DND-41 (cell line): ENCODE measurements at places on chromosomes 6 and 20.
A peak's percentile ranks its signal among the peaks of the same experiment; 100 is the strongest.

DNA sequence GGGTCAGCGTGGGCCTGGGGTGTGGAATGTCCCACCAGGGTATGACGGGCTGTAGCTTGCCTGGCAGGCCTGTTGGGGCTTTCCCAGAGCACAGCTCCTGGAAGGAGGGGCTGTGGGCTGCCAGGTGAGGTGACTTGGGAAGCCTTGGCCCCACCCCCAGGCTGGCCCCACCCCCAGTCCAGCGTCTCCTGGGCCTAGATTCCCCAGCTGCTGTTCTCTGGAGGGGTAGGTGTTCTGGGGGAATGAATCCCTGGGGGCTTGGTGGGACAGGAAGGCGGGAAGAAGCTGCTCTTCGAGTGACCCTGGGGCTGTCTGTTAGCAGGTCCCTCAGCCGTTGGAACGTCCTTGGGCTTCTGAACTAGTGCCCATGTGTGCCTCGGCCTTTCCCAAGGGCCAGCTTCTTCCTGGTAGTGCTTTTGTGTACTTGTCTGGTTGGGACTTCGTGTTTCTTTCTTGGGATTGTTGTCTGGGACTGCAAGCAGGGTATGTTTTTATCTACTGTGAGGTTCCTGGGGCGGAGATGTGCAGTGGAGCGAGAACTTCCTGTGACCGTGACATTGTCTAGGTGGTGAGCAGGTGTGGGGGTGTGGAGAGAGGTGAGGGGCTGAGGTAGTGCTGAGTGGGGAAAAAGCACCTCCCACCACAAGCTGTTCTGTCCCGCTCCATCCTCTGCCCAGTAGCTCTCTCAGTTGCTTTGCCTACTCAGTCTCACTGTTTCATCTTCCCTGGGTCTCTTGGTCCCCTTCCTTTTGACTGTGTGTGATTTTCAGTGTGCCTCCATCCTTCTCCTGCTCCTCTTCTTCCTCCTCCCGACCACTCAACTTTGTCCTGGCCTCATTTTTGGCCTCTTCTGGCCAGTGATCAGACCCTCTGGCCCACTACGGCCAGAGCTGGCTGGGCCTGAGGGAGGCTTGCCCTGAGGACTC lies 1.3 kb upstream of the DDR1 start:
- no peaks in the 10 kb centered on the region for H3K36me3 ChIP-seq
- peak overlapping the region; percentile 72 for H3K27ac ChIP-seq
- H3K4me1 ChIP-seq, result peaks cover 37% of the 10 kb centered on the region
- DNase-seq, result no peak

- H3K27me3 ChIP-seq, result peaks cover 3% of the 10 kb centered on the region
- no peak overlapping the region for H3K27ac ChIP-seq
- DNase-seq, result no peak
- no peaks in the 10 kb centered on the region for H3K36me3 ChIP-seq
- H3K4me3 ChIP-seq, result no peak overlapping the region
Measured at GRCh38 chr20:64188091-64188490, 23.8 kb downstream of the MYT1 start.

DNA sequence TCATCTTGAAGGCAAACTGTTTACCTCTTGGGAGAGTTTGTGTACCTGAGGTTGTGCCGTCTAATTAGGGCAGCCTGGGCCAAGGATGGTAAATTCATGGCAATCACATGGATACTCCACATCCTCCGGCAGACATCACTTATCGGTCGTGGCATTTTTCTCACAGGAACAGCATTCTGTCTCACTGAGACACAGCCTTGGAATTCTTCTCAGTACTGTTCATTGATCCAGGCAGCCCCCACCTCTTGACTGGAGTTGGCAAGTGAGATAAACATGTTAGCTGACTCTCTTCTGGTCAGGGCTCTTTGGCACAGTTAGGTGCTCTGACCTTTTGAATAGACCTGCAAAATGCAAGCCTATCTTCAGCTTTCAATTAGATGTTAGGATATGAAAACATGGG lies 511.4 kb upstream of the FLRT3 start:
- no peak overlapping the region for H3K27ac ChIP-seq
- no peak for DNase-seq
- H3K4me1 ChIP-seq, result peaks cover 4% of the 10 kb centered on the region
- H3K36me3 ChIP-seq, result no peaks in the 10 kb centered on the region
- H3K4me3 ChIP-seq, result no peak overlapping the region

DNA sequence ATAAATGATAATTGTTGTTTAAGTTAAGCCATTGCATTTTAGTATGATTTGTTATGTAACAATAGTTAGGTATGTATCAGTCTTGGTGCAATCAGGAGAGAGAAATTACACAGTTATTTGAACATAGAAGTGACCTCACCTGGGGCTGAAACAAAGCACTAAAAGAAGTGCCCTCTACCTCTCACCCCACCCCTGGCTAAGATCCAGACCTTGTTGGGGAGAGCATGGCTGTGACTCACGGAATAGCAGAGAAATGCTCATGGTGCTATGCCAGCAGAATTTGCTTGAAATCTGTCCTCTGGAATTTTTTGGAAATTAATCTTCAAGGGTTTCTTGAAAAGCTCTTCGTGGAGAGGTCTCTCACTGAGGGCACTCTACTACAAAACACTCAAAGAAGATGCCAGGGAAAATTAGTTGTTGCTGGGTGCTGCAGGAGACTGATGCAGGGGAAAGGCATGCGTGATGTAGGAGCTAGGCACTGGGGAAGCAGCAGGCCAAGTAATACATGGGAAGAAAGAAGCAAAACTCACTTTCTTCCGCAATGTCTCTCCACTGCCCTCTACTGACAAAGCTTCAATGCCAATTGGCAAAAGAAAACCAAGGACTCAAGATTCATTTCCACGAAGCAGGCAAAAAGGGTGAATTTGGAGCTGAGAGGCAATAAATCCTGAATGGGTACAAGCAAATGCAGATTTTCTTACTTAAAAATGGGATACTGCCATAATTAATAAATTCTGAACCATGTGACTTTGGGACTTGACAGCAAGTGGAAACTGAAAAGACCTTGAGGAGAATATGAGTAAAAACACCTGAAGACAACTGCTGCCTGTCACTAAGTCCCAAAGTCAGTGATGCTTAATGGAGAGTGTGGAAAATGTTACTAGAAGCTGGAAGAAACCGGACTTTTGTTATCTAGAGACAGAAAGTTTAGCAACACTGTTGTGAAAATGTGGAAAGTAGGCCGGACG lies 136.3 kb upstream of the ZNF184 start:
- H3K4me1 ChIP-seq, result no peaks in the 10 kb centered on the region
- DNase-seq, result peak; percentile 36
- H3K27me3 ChIP-seq, result no peaks in the 10 kb centered on the region
- no peak overlapping the region for H3K27ac ChIP-seq
- H3K36me3 ChIP-seq, result no peaks in the 10 kb centered on the region

- peak overlapping the region; percentile 76 for H3K27ac ChIP-seq
- peaks cover 38% of the 10 kb centered on the region for H3K4me1 ChIP-seq
- no peaks in the 10 kb centered on the region for H3K27me3 ChIP-seq
- DNase-seq, result peak; percentile 96
- H3K4me3 ChIP-seq, result peak overlapping the region; percentile 36; the same call in 1 of the 2 replicates
- H3K36me3 ChIP-seq, result no peaks in the 10 kb centered on the region
Measured at GRCh38 chr20:62980970-62981369, 25.8 kb downstream of the BHLHE23 start.

- H3K27me3 ChIP-seq, result no peaks in the 10 kb centered on the region
- H3K4me1 ChIP-seq, result peaks cover 36% of the 10 kb centered on the region
- H3K4me3 ChIP-seq, result no peak overlapping the region
- H3K36me3 ChIP-seq, result peaks cover 43% of the 10 kb centered on the region
Measured at GRCh38 chr20:6008254-6008653, 45.6 kb downstream of the LRRN4 start.

GRCh38 chr6:82588020-82588419 lies 224.4 kb downstream of the TPBG start:
- no peaks in the 10 kb centered on the region for H3K4me1 ChIP-seq
- no peak for DNase-seq
- no peaks in the 10 kb centered on the region for H3K36me3 ChIP-seq
- H3K27me3 ChIP-seq, result no peaks in the 10 kb centered on the region

DNA sequence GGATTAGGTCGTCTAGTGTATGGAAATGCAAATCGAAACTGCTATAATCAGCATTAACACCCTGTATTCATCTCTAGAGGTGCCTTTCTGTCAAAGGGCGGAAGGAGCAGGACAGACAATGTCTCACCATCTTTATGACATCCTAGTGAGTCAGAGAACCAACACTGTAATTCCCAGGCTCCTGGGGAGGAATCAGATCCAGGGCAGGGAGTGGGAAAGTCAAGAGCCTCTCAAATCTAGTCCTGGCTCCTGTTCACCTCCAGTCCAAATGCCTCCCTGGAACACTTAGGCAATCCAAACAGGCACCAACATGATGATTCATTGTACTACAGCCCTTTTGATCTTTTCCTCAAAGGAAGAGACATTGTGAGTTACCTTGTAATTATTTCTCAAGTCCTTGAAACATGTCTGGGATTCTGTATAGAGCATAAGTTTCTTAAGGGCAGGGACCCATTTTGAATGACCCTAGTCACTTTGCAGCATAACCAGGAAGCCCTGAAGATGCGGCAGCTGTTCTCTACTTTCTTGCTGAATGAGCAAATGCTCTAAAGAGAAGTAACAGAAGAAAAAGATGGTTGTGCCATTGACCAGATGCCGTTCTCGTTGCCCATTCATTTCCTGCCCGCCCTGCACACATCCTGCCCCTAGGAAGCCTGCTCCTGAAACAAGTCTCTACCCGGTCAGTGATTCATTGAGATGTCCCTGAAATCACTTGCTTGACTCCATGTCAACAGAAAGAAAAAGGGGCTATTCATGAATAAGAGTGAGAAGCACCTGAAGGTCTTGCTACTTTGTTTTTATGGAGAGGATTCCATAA lies 112.8 kb upstream of the JARID2 start:
- no peak for DNase-seq
- no peaks in the 10 kb centered on the region for H3K4me1 ChIP-seq
- no peaks in the 10 kb centered on the region for H3K36me3 ChIP-seq

DNA sequence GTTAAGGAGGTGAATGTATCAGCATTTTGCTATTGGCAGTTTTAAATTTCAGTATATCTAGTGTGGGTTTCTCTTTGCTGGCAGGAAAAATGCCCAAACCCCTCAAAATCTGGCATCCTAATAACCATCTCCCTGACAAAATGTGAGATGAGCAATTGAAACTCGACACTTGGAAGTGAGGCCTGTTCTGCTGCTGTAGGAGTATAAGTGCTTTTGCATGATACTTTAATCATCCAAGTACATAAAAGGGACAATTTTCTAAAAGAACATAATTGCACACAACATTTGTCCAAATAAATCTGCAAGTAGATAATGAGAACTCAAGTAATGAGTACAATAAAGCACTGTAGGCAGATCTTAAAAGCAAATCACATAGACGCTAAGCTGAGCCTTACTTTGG lies 36.5 kb downstream of the LAMP5 start:
- DNase-seq, result no peak
- no peak overlapping the region for H3K4me3 ChIP-seq
- H3K36me3 ChIP-seq, result no peaks in the 10 kb centered on the region

DNA sequence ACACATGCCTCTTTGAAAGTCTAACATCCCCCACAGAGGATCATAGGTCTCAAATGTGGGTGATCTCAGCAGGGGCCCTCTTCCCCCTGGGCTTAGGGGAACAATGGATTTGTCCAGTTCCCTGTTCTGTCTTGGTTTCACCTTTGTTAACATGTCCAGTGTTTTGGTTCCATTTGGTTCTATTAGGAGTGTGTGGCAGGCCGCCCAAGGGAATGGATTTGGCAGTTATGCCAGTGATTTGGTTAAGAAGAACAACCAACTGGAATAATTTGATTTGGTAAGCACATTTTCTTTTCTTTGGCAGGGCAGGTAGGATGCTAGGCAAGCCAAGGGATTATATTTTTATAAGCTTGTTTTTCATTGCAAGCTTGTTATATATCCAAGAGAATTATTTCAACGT lies 28.5 kb upstream of the ENPP1 start:
- H3K4me3 ChIP-seq, result no peak overlapping the region
- no peak for DNase-seq
- H3K4me1 ChIP-seq, result no peaks in the 10 kb centered on the region
- peaks cover 4% of the 10 kb centered on the region for H3K27me3 ChIP-seq
- H3K36me3 ChIP-seq, result no peaks in the 10 kb centered on the region

- H3K27ac ChIP-seq, result no peak overlapping the region
- DNase-seq, result no peak
- no peak overlapping the region for H3K4me3 ChIP-seq
- no peaks in the 10 kb centered on the region for H3K36me3 ChIP-seq
Measured at GRCh38 chr6:140561701-140562100, 1187.3 kb upstream of the CITED2 start.

GRCh38 chr6:122495612-122496011 lies 24.0 kb upstream of the SERINC1 start:
- DNase-seq, result peak; percentile 17
- H3K27me3 ChIP-seq, result no peaks in the 10 kb centered on the region
- H3K27ac ChIP-seq, result no peak overlapping the region
- H3K4me1 ChIP-seq, result peaks cover 15% of the 10 kb centered on the region
- H3K4me3 ChIP-seq, result no peak overlapping the region
- H3K36me3 ChIP-seq, result no peaks in the 10 kb centered on the region

- no peaks in the 10 kb centered on the region for H3K27me3 ChIP-seq
- no peak for DNase-seq
- no peaks in the 10 kb centered on the region for H3K36me3 ChIP-seq
- no peak overlapping the region for H3K4me3 ChIP-seq
- peaks cover 6% of the 10 kb centered on the region; the same call in 1 of the 2 replicates for H3K4me1 ChIP-seq
Measured at GRCh38 chr6:47093169-47093568, 51.0 kb upstream of the ADGRF1 start.

GRCh38 chr20:35514371-35514932 lies 15.0 kb downstream of the C20orf173 start:
- no peak overlapping the region for H3K27ac ChIP-seq
- H3K4me1 ChIP-seq, result no peaks in the 10 kb centered on the region
- H3K27me3 ChIP-seq, result no peaks in the 10 kb centered on the region
- H3K36me3 ChIP-seq, result peaks cover 38% of the 10 kb centered on the region
- H3K4me3 ChIP-seq, result no peak overlapping the region
- no peak for DNase-seq

DNA sequence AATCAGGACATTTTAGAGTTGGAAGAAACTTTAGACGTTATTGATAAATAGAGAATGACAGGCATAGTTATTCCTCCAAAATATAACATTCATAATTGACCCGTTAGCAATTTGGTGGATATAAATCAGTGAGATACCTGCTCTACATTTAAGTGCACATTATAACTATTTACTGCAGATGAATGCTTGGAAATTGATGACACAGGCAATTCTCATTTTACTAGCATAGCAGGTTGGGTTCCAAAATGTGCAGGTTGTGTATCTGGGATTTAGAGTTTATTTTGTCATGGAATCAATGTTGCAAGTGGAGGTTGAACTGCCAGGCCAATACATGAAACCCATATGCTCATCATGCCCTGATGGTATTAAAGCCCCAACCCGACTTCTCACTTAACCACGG lies 44.4 kb upstream of the PROKR2 start:
- H3K27me3 ChIP-seq, result no peaks in the 10 kb centered on the region
- no peak for DNase-seq
- H3K27ac ChIP-seq, result no peak overlapping the region
- H3K4me1 ChIP-seq, result no peaks in the 10 kb centered on the region
- no peak overlapping the region for H3K4me3 ChIP-seq
- H3K36me3 ChIP-seq, result no peaks in the 10 kb centered on the region

- DNase-seq, result peak; percentile 39
- peaks cover 6% of the 10 kb centered on the region; the same call in 1 of the 2 replicates for H3K4me1 ChIP-seq
- H3K27ac ChIP-seq, result no peak overlapping the region
- peaks cover 20% of the 10 kb centered on the region for H3K27me3 ChIP-seq
Measured at GRCh38 chr20:46994341-46994740, 99.7 kb downstream of the EYA2 start.
